Thoracic aorta endothelial cell (primary cell): ENCODE measurements at places on chromosomes 3 and 15. TPM values are rescaled to one million over a fixed set of nuclear protein-coding genes. Genes with fewer than 3 reads are reported as not detected.

Gene DLL4
- 33.8 and 72.7 TPM in 2 replicates for total RNA-seq

Gene GRAMD1C
- 29.9 and 32.2 TPM in 2 replicates for total RNA-seq

Gene GRIP2
- 0.14 TPM in 1 of 2 replicates, not detected in the other for total RNA-seq

Gene FANCD2OS
- not detected in 2 replicates for total RNA-seq

Gene PLA1A
- 0.13 and 0.22 TPM in 2 replicates for total RNA-seq

Gene SERINC4
- total RNA-seq: not detected in 2 replicates

Gene SLC6A11
- total RNA-seq: not detected in 2 replicates

Gene KBTBD12
- not detected in 2 replicates for total RNA-seq

Gene TTLL13
- total RNA-seq: not detected in 2 replicates

Gene LRTM1
- total RNA-seq: not detected in 2 replicates

Gene NEIL1
- 21.9 and 29.7 TPM in 2 replicates for total RNA-seq

Gene ALS2CL
- total RNA-seq: 5.3 and 8.5 TPM in 2 replicates

Gene SELENOS
- 46.8 and 56.5 TPM in 2 replicates for total RNA-seq

Gene PODXL2
- total RNA-seq: 4.4 and 7.7 TPM in 2 replicates

Gene FAM227B
- 4.8 and 5.7 TPM in 2 replicates for total RNA-seq

Gene SIDT1
- total RNA-seq: 0.27 and 0.36 TPM in 2 replicates

Gene ITPKA
- total RNA-seq: 0.36 and 1.2 TPM in 2 replicates

Gene MRPL3
- 147 and 161 TPM in 2 replicates for total RNA-seq

Gene YEATS2
- total RNA-seq: 55.7 and 62.6 TPM in 2 replicates

Gene CCDC9B
- total RNA-seq: 25.6 and 32.7 TPM in 2 replicates

Gene PLCB2
- total RNA-seq: 0.40 and 21.8 TPM in 2 replicates

Gene EXD1
- total RNA-seq: not detected in 2 replicates

Gene TM4SF18
- total RNA-seq: 156 and 234 TPM in 2 replicates

Gene CACNA2D3
- under 0.01 TPM in 1 of 2 replicates, not detected in the other for total RNA-seq

Gene ATR
- 41.2 and 49.1 TPM in 2 replicates for total RNA-seq

Gene ZBTB20
- 14.4 and 21.8 TPM in 2 replicates for total RNA-seq

Gene PROS1
- 14.6 and 15.6 TPM in 2 replicates for total RNA-seq

Gene PDIA5
- 43.8 and 61.3 TPM in 2 replicates for total RNA-seq

Gene PRSS50
- total RNA-seq: not detected in 2 replicates

Gene DAZL
- not detected in 2 replicates for total RNA-seq

Gene SCN11A
- total RNA-seq: 0.14 and 0.27 TPM in 2 replicates

Gene FMN1
- total RNA-seq: under 0.01 TPM in 2 replicates

Gene ARID3B
- total RNA-seq: 4.1 and 6.5 TPM in 2 replicates

Gene DPPA2
- not detected in 2 replicates for total RNA-seq

Gene TLE3
- 34.6 and 47.1 TPM in 2 replicates for total RNA-seq

Gene TMEM212
- total RNA-seq: not detected in 2 replicates

Gene ILDR1
- total RNA-seq: not detected in 2 replicates

Gene C2CD4A
- 1.3 and 2.9 TPM in 2 replicates for total RNA-seq

Gene GOLGA6A
- total RNA-seq: not detected in 2 replicates

Gene DNAH12
- total RNA-seq: under 0.01 and 0.14 TPM in 2 replicates

Gene SSUH2
- total RNA-seq: not detected in 2 replicates

Gene ST8SIA2
- total RNA-seq: not detected in 2 replicates

Gene TBC1D23
- 51.7 and 52.4 TPM in 2 replicates for total RNA-seq

Gene INAFM2
- total RNA-seq: 24.2 and 30.9 TPM in 2 replicates

Gene POTEB2
- total RNA-seq: not detected in 2 replicates
